ENCODE measurements at places on chromosomes 3 and 15. TPM values are rescaled to one million over a fixed set of nuclear protein-coding genes. Genes with fewer than 3 reads are reported as not detected.

The SAMMSON gene
- total RNA-seq: not detected

- no peaks in the 10 kb centered on the region for H3K36me3 ChIP-seq
- H3K4me3 ChIP-seq: no peak overlapping the region
- H3K27me3 ChIP-seq: peaks cover 7% of the 10 kb centered on the region
- no peak for DNase-seq
- H3K27ac ChIP-seq: no peak overlapping the region
- no peaks in the 10 kb centered on the region for H3K4me1 ChIP-seq
Measured at GRCh38 chr15:99097441-99098410, 7.2 kb upstream of the SYNM start.

The FETUB gene
- total RNA-seq: not detected

The CSPG4 gene
- 0.11 TPM for total RNA-seq

DNA sequence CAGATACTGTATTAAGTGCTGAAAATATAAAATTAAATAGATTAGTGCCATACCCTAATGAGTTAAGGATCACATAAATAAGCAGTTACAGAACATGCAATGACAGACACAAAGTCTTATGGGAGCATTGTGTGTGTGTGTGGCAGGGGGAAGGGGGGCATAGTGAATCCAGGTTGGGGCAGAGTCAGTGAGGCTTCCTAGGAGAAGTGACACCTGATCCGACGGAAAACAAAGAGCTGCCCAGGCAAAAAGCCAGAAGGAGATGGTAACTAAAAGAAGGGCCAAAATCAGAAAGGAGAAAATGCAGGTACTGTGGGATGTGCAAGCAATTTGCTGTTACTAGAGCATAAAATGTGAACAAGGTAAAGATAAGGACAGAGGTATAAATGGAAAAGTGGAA lies 80.1 kb upstream of the CHRM5 start:
- H3K4me1 ChIP-seq: no peaks in the 10 kb centered on the region
- no peak overlapping the region for H3K27ac ChIP-seq
- no peak overlapping the region for H3K4me3 ChIP-seq

DNA sequence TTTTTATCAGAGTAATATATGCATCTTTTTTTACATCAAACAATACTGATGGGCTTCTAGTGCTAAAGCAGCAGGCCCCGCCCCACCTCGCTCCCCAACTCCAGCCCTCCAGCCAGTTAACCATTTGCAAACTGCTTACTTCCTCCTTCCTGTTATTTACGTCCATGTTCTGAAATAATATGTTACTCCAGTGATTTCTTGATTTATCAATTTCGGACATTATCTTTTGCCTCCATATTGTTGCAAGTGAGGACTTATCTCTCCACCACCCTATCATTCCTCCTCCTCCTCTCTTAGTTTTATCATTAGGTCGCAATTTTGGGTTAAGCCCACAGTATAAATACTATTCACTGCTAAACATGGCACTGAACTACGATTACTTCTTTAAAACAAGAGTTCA lies 39.5 kb downstream of the ZNF710 start:
- no peaks in the 10 kb centered on the region for H3K36me3 ChIP-seq
- no peak for DNase-seq

The CHRM5 gene
- not detected for total RNA-seq
